ENCODE measurements at places on chromosomes 13 and 19.

GRCh38 chr13:24220086-24220703 is 59.7 kb downstream of the SPATA13 start:
- DNase-seq, result peak; percentile 88

GRCh38 chr13:37741536-37741935 is 128.0 kb downstream of the TRPC4 start:
- no peak for DNase-seq

DNA sequence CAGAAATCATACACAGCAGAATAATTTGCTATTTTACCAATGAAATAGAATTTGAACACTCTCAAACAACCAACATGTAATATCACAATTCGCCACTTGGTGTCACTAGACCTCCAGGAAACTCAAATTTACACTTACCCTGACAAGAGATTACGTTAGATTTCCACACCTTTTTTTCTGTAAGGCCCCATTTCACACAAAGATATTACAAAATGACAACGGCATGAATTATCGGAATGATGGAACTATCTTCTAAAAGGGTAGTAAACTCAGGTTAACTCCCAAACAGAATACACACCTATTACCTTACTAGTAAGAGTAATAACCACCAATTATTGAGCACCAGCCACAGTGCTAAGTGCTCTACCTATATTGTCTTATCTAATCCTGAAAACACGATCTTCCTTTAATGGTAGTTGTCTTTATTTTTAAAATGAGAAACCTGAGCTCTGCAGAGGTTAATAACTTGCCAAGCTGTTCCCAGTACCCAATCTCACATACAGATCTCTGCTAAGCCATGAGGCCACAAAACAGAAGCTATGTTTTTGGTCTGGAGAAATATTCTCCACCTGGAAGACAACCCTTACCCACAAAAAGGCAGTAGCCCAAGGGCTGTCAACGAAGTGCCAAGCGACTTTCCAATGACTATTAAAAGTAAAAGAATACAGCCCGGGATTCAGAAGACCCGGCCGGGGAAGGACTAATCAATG is 152.4 kb downstream of the DCLK1 start:
- peak; percentile 73 for DNase-seq

DNA sequence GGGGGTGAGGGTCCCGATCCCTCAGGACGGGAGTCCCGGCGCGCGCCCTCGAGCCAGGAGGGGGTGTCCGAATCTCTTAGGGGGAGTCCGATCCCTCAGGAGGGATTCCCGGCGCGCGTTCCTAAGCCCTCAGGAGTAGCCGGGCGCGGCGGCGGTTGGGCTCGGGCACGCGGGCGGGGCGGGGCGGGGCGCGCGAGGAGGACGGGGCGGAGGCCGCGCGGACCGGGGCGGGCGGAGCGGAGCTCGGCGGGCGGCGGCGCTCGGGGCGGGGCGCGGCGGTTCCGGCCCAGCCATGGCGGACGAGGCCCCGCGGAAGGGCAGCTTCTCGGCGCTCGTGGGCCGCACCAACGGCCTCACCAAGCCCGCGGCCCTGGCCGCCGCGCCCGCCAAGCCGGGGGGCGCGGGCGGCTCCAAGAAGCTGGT is at the start of gene CUL4A:
Gene CUL4A (plus strand): TSS at position 278 of the 423 bp plus-strand sequence. CDS start 15 bp downstream, at position 293.
- peak; percentile 72 for DNase-seq

GRCh38 chr13:73307481-73307880 is 248.7 kb downstream of the KLF5 start:
- peak; percentile 64 for DNase-seq
